Retinal pigment epithelial cell (primary cell): ENCODE measurements at places on chromosomes 13 and 19.

DNA sequence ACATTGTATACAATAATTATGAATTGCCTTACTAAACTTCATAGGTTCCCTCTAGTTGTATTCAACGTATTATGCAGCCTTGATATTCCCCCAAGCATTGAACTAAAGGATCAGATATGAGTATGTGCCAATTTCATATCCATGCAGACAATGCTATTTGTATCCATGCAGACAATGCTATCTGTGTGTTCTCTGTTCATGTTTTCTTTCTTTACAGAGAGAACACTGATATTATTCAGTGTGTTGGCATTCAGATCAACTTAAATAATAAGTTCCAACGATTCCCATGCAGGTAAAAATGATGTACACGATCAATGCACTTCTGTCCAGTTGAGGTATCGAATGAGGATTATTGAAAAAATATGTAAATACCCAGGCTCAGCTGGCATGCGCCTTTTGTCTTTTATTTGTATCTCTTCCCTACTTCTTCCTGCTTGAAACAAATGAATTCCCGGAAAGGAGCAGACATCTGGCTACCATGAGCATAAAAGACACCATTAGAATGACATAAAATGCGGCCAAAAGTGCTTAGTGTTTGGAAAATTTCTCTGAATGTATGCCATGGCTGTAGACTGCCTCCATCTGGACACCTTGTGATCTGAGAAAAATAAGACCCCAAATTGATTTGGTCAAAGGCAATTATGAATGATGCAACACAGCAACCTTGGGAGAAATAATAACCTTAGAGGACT, 731.5 kb downstream of the SLITRK1 start:
- DNase-seq = no peak

DNA sequence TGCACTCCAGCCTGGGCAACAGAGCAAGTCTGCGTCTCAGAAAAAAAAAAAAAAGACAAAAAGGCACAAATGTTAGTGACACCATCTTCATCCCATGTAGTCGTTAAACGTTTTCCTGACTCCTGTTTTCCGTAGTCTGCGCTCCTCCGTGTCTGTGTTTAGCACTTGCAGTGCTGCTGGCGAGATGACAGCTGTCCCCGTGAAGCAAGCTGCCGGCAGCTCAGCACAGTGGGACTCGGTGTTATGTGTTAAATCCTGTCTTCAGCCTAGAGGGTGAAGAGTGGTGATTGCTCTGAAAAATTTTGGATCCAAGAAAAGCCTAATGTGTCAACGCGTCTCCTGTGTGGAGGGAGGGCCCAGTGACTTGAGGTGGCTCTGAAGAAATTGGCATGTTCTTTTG, 18.4 kb downstream of the UBXN6 start:
- no peak for DNase-seq

GRCh38 chr13:50721672-50721992, 121.9 kb downstream of the DLEU7 start:
- no peak for DNase-seq

GRCh38 chr13:48477191-48477855, 55.6 kb downstream of the RCBTB2 start:
- DNase-seq = no peak

GRCh38 chr19:2805261-2805900, 14.3 kb upstream of the ZNF554 start:
- DNase-seq = no peak

- peak; percentile 4 for DNase-seq
Observed at GRCh38 chr19:52896431-52897137, 851 bp downstream of the ZNF320 start.

DNA sequence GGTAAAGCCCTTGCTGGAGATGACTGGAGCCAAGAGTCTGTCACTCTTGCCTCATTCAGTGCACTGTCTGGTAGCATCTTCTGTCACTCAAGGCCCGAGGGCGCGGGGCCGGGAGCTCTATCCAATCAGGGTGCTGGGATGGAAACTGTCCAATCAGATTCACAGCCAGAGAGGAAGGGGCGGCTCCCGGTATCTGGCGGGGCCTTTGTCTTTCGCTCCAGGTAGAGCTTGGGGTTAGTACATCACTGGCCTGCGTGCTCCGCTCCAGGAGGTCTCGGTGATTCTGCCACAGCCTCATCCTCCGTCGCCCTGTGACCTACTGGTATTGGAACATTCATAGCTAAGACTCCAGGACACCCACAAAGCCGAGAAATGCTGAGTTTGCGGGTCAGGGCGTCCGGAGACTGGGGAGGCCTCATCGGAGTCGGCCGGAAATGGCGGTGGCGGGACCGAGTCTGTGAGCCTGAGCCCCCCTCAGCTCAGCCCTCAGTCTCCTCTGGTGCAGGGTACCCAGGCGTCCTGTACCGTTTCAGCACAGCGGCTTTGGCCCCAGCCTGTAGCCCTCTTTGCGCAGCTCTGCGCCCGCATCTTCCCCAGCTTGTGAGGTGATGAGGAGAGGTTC, 20.6 kb upstream of the ZNF430 start:
- peak; percentile 81 for DNase-seq

DNA sequence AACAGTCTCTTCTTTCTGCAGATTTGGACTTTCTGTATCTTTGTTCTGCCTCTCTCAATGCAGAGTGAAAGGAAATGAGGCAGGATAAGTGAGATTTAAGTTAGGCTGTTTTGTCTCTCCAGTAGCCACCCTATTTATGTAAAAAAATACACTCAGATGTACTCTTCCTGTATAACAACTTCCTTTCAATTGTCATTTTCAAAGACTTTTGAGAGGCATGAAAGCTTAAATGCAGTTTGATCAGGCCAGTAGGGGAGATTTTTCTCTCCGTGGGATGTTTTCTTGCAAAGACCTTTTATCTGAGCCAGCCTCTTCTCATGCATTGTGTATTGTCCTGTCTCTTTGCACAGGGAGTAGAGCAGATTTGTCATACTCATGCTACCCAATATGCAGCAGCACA, 166.8 kb downstream of the SLITRK5 start:
- no peak for DNase-seq

GRCh38 chr19:2479556-2480194, 3.7 kb downstream of the GADD45B start:
- no peak for DNase-seq

GRCh38 chr13:91286317-91286716, 61.2 kb upstream of the MIR17HG start:
- DNase-seq = no peak

DNA sequence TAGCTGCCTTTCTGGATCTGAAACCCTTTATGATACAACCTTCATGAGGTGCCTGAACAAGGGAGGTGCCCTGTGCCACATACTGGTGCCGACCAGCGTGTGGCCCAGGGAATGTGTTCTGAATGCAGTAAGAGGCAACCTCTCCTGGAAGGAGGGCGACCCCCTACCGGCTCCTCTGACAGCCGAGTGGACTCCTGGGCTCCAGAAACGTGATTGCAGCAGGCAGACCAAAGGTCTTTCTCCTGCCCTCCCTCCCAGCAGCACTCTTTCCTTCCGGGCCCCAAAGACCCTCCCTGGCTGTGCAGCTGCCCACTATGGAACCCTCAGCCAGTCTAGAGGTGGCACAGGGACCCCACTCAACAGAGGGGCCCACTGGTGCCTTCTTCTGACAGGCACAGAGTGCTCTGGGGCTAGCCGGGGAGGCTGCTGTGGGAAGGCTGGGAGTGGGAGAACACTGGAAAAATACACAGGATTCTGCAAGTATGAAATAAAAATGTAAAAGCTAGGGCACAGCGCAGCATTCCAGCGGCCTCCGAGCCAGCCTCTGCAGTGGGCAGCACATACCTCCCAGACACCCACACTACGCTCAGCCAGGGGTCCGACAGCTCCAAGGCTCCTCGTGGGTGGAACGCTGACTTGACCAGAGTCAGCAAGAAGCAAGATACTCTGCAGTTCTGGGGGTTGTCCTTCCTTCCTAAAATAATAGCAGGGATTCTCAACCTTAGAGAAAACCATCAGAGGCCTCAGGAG, 14.9 kb downstream of the SH3GL1 start:
- DNase-seq = no peak

DNA sequence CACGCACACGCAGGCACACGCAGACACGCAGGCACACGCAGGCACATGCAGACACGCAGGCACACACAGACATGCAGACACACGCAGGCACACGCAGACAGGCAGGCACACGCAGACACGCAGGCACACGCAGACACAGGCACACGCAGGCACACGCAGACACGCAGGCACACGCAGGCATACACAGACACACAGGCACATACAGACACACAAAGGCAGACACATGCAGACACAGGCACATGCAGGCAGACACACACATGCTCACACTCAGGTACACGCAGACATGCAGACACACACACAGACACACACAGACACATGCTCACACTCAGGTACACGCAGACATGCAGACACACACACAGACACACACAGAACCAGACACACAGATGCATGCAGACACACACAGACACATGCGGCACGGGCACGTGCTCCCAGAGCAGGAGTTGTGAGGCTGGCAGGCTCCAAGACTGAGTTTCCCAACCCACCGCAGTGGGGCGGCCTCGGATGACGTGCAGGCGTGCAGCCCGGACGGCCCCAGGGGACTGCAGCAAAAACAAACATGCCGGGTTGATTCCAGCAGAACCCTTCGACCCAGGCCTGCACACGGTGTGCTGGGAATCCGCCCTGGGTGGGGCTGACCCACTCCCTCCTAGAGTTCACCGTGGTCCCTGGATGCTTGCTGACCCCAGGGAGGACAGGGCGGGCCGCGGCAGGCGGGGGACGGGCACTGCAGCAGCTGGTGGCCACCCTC, 100.0 kb downstream of the GADD45B start:
- DNase-seq = no peak
